ENCODE measurements at places on chromosomes 12 and 14.

DNA sequence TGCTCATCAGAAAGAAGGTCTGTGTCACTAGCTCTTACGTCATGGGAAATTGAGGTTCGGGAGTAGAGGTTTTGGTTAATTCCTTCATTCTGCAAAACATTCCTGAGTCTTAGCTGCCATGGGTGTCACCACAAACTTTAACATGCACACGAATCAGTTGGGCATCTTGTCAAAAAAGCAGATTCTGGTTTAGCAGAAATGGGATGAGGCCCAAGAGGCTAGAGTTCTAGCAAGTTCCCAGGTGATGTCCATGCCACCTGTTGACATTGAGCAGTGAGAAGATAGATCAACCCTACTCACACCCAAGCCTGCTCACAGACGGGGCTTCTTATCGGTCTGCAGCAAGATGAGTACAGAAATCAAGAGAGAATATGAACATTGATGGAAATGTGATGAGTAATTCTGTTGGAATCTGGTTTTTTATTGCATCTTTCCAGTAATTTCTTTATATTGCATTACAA, 11.7 kb upstream of the RIN3 start:
- DNase-seq = peak; percentile 76

GRCh38 chr14:103872481-103873113, 25.2 kb upstream of the PPP1R13B start:
- DNase-seq = no peak

GRCh38 chr14:95228240-95228639, 70.9 kb upstream of the DICER1 start:
- no peak for DNase-seq

GRCh38 chr14:75443203-75443969, 15.6 kb downstream of the JDP2 start:
- DNase-seq = no peak

DNA sequence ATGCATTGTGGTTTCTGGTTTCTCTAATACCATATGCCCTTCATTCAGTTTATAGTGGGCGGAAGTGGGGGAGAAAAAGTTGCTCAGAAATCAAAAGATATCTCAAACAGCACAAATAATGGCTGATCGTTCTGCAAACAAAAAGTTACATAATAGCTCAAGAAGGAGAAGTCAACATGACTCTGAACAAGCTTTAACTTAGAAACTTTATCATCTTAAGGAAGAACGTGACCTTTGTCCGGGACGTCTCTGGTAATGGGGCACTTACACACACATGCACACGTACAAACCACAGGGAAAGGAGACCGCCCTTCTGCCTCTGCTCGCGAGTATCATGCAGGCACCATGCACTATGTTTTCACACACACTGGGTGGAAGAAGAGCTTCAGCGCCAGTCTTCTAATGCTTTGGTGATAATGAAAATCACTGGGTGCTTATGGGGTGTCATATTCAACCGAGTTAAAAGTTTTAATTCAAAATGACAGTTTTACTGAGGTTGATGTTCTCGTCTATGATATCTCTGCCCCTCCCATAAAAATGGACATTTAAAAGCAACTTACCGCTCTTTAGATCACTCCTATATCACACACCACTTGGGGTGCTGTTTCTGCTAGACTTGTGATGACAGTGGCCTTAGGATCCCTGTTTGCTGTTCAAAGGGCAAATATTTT, 4.7 kb downstream of the FOS start:
- DNase-seq = peak; percentile 24

DNA sequence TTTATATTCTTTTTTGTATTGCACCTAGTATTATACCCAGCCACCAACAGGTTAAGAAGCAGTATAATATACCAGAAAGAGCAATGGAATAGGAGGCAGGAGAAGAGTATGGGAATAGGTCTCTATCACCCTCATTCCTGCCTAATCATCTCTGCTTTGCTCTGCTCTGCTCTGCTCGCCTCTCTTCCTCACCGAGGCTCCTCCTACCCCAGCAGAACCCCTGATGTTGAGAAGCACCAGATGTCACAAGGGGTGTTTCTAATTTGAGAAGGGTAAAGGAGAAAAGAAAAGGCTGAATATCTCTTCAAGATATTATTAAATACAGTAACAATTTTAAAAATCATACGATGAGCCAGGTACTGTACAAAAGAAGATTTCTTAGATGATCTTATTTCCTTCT, 89.0 kb downstream of the STON2 start:
- no peak for DNase-seq

- DNase-seq = peak; percentile 47
Measured at GRCh38 chr12:43835656-43836474, at the start of gene TMEM117. TMEM117 (plus strand) TSS chr12:43836081.

DNA sequence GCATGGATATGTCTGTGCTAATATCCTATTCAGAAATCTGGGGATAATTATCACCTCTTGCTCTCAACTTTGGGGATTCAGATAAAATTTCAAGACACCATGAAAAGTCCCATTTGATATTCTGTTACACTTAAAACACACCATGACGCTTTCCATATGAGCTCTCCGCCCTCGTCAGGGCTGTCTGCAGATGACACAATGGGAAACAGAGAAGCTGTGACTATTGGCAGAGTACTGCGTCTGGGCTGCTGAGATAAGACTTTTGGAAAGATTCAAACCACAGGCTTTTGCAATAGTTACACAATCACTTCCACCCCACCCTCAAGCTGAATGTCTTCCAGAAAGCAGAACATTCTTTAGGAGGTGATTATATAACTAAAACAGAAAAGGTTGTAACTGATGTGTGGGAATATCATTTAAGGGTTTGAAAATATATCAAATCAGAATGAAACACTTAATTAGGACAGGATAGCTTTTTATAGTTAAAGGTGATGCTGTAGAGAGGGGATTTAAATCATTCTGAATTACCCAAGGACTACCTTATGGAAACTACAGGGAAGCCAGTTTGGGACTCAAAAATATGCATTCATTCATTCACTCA, 75.3 kb upstream of the TMPO start:
- DNase-seq = peak; percentile 85

DNA sequence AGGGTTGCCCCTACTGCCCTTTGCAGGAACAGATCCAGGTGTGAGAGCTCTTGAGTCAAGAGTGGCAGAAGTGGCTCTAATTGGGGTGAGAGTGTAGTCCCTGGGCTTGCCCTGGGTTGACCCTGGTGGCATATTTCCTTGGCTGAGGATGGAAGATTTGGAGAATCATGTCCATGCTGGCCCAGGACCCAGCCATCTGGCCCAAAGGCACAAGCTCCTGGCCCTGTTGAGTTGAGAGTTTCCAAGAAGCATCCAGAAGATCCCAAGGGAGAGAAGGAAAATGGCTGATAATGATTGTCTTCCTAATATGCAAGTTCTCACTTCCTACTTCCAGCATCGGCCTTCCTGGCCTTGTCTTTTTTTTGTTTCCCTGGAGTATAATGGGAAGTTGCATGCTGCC, 55.5 kb upstream of the SRSF5 start:
- no peak for DNase-seq

- no peak for DNase-seq
Measured at GRCh38 chr12:26339976-26340375, 144.6 kb downstream of the SSPN start.

DNA sequence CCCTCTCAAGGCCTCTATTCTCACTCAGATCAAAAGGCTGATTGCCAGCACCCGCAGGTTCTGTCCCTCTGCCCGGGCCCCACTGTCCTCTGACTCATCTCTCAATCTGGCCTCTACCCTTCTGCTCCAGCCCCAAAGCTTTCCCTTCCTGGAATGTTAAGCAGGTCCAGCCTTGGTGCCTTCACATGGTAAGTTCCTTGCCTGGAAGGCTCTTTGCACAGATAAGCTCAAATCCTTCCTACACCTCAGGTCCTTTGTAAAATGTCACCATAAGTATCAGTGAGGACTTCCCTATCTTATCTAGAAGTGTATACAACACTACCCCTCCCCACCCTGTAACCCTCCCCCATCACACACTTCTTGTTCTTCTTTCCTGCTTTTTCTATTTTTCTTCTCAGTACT, 22.2 kb downstream of the LPCAT3 start:
- peak; percentile 46 for DNase-seq

DNA sequence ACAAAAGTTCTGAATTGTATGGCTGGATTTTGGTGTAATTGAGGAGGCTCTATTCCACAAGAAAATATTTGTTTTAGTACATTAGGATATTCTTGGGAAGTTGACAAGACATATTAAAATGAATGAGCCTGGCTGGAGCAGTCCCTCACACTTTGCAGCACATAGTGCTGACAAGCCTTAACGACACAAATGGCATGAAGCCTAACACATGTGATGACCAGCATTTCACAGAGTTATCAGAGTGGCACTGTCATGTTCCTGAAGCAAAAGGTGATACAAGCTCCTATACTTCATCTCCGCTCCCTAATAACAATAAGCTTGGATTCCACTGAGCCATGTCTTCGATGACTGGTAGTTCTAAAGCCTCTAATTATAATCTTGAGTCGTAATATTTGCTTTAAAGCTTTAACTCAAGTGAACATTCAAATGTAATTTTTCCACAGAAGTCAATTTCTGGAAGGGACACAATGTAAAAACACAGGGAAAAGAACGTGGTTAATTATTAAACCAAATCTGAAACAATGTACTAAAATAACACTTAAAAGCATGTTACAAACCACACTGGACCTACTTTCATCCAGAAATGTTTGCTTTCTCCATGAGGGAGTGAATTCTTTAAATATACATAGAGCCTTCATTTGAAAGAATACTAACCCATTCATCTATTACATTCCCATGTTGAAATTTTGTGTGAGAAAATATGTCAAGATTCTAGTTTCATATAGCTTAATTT, 49.6 kb downstream of the GRIP1 start:
- DNase-seq = no peak

- no peak for DNase-seq
Measured at GRCh38 chr12:68612202-68612601, 1.5 kb downstream of the RAP1B start.

GRCh38 chr12:65800937-65801336, 23.3 kb upstream of the HMGA2 start:
- peak; percentile 41 for DNase-seq
